ENCODE measurements at places on chromosomes 3 and 15.

GRCh38 chr3:123586131-123586530 lies 1.3 kb upstream of the HACD2 start:
- DNase-seq: no peak

DNA sequence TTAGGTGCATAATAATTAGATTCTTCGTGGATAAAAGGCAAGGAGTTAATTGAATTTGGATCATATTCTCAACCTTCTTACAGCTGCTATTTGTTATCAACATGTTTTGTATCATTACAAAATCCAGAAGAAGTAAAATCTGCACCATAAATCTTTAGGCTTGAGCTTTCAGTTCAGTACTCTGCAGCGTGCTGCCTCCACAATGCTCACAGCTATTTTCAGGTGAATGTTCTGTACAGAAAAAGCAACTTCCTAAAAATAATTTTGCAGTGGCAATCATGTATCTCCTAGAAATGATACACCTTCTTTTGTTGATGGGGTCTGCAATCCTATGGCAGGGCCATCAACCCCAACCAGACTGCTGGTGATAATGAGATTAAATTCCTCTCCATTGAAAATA lies 220.9 kb upstream of the CTNNB1 start:
- no peak for DNase-seq

DNA sequence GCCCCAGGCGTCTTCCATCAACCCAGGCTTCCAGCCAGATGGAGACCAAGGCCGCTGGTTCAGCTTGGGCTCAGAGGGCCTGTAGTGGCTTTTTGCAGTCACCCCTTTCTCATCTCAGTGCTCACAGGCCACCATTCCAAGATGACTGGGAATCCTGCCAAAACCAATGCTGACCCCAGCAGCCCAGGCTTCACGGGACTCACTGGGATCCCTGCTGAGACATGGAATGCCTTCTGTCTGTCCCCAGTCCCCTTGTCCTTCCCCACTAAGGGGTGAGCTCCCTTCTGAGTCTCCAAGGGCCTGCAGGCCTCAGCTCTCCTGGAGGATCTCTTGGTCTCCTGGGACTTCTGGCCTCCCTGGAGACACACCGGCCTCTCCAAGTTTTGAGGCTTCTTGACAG lies 77.4 kb upstream of the SEC13 start:
- no peak for DNase-seq

DNA sequence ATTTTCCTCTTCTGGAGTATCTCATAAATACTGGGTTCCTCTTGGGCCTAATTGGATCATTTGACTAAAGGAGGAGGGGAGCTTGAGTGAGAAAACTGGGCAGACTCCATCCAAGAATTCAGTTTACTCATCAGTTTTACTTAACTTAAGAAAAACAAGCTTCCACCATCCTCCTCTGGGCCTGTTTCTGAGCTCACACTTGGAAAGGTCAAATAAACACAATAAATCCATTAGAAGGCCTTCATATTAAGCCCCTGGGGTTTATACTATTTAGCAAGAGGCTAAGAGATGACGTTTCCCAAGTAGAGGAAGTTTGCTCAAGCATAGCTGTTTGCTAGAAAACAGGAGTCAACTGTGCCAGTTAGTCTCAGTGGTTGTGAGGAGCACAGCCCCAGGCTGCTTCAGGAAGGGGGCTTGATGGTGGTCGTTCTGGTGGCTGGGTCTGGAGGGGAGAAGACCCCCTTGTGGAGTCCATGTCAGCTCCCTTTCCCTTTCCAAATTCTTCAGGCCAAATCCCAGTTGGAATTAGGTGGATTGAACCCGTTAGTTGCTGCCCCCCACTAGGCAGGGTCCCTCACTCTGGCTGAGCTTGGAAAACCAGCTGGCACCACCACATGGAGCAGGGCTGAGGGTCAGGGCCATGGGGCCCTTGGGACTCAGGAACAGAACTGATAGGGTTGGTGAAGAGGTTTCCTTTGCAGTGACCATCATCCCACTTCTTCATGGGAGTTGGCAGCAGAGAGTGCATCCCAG lies 64.8 kb downstream of the SPSB4 start:
- no peak for DNase-seq

DNA sequence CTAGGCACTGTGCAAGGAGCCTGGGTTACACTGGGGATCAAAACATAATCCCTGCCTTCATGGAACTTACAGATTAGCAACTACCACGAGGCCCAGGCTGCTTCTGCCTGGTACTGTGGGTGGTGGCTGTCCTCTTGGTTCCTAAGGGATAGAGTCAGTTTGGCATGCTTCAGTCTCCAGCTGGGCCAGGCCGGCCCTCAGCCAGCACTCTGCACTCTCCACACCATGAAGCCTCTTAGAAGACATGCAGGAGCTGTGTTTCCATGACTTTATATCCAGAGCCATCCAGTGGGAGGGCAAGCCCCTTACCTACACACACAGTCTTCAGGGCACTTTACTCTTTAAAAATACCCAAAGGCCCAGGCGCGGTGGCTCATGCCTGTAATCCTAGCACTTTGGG lies 54.4 kb downstream of the ATP1B3 start:
- DNase-seq: no peak

GRCh38 chr3:100103558-100104441 lies 10.5 kb downstream of the FILIP1L start:
- DNase-seq: no peak

DNA sequence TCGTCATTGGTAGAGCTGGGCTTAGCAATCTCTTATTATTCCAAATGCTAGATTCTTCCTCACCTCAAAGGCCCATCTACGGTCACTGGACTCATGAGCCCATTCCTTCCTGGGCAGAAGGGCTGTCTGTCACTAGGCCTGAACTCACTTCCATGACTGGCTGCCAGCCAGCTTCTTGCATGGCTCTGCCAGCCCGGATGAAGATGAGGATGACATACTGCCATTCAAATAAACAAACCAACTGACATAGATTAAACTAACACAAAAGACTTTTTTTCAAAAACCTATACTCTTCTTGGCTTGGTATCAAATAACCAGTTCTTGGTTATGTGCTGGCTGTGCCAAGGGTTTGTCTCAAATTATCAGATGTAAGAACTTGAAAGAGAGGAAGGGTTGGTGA lies 23.8 kb downstream of the ISL2 start:
- no peak for DNase-seq

DNA sequence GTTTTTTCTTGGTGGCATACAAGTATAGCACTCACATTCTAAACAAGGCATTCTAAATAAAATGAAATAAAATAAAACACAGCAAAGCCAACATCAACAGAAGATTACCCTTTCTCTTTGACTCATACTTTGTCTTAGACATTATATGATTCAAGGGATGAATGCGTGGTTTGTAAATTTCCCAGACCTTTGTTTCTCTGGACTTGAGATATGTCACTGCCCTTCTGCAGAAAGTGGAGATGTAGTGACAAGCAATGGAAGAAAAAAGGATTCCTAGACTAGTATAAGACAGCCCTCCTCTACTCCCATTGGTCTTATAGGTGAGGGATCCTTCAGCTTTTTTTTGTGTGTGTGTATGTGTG lies 22.4 kb downstream of the NANOGP8 start:
- no peak for DNase-seq

GRCh38 chr3:40829876-40830275 lies 305.1 kb downstream of the ZNF621 start:
- DNase-seq: no peak

GRCh38 chr3:39502838-39503145 lies 35.3 kb downstream of the MOBP start:
- DNase-seq: no peak

GRCh38 chr15:26126819-26127387 lies 263.8 kb upstream of the ATP10A start:
- no peak for DNase-seq

DNA sequence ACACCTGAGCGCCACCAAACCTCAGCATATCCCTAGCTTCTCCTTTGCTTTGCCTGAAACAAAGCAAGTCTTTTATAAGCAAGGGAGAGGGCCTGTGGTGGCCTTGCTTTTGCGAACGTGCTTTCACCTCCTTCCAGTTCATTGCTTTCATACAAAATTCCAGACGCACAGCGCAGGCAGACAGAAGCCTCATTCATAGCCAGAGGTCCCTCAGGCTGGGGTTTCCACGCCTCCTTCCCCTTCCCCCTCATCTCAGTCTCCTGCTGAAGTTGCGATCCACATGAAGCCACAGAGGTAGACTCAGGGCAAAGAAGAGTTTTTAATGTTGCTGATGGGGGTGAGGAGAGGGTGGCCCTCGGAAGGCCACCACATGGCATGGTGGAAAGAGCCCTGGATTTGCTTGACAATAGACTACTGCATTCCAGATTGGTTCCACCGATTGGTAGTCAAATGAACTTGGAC lies 59.4 kb upstream of the FLNB start:
- DNase-seq: no peak

DNA sequence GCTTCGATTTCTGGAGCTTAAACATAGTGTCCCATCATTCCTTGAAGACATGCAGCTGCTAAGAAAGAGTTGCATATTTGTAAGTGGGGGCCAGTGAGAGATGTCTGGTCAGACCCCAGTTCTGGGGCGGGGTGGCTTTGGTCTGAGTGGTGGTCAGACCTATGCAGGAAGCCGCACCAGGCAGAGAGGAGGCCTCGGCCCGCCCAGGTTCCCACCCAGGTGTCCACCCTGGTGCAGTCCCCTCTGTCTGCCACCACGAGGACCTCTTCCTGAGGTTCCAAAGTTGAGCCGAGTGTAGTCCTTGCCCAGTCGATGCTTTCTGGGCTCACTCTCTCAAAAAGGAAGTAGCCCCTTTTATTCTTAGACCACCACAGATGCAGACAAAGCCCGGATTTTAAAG lies 122.6 kb upstream of the DLG1 start:
- DNase-seq: no peak

- DNase-seq: no peak
These were observed 43.2 kb downstream of the GOLGA8S start for GRCh38 chr15:23397779-23398178.
